ENCODE measurements at places on chromosomes 1 and 21. TPM values are rescaled to one million over a fixed set of nuclear protein-coding genes. Genes with fewer than 3 reads are reported as not detected.

Gene CACNA1S
- not detected for total RNA-seq

Gene TSSK3
- 2.5 TPM for total RNA-seq

Gene SLC9C2
- total RNA-seq, result 1.2 TPM

Gene PLPP3
- 76.8 TPM for total RNA-seq

Gene PLA2G2C
- total RNA-seq, result 0.11 TPM

- DNase-seq, result no peak
Measured at GRCh38 chr1:10386761-10387676, 11.8 kb upstream of the PGD start.

- peak; percentile 67 for DNase-seq
Measured at GRCh38 chr1:31243501-31244286, 4.0 kb upstream of the NKAIN1 start.

- DNase-seq, result no peak
Measured at GRCh38 chr1:39142401-39143060, 62.0 kb upstream of the MACF1 start.

DNA sequence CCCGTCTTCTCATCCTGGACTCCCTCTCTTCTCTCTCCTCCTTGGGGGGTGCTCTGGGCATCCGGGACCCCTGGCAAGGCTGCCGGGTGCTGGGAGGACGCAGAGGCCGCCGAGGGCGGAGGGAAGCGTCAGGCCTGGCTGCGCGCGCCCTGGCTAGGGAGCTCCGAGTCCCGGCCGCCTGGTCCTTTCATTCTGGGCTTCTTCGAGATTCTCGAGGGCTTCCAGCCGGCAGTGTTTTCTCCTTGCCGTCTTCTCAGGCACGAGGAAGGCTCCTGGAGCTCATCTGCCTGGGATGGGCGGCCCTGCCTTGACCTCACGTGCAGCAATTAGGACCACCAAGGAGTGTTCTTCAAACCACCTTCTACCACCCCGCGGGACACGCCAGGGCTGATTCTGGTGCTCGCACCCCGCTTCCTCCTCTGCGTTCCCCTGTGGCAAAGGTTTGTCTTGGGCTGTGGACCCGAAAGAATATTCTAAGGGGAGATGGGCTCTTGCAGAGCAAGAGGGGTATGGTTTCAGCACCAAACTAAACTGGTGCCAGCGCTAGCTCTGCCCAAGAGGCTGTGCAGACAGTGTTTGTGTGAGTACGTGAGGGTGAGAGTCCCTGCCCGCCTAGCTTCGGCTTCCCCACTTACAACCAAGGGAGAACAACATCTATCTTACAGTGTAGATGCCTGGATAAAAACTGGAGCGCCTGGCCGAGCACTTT lies 36.5 kb downstream of the PIK3CD start:
- DNase-seq, result no peak

DNA sequence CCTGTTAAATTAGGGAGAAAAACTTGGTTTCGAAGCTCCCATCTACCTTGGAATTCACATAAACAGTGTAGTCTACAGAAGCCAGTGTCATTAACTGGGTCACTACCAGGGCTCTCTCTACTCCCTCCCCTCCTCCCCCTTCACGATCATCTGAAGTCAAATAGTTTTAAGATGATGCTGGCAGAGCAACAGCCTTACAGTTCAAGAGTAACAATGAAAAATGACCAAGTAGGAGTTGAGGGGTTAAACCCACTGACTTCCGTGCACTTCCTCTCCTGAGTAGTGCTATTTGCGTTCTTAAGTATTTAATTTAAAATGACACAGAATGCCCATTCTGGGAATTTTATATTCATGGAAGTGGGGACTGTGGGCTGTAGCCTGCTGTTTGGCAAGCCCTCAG lies 236.9 kb downstream of the SIPA1L2 start:
- DNase-seq, result no peak

GRCh38 chr1:167554028-167554779 lies 642 bp upstream of the CREG1 start:
- DNase-seq, result no peak

DNA sequence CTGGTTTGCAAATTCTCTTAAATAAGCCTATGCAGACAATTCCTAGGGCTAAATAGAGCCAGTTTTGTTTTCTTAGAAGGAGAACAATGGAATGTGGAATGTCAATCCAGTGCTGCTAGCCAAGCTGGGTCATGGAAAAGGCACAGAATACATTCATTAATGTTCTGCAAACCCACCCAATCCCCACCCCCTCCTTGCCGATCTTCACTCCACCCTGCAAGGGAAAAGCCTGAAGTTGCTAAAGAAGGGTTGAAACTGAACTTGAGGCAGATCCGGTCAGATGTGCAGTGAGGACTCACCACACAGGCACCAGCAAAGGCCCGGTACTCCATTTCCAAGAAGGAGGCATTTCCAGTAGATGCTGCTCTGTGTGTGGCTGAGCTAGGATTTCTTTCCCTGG lies 179.6 kb downstream of the PLPP3 start:
- DNase-seq, result no peak
